ENCODE measurements at places on chromosomes 7 and 10.

- DNase-seq: no peak
These were observed 90.6 kb upstream of the SEMA3E start for GRCh38 chr7:83739527-83739926.

GRCh38 chr7:47260270-47260669 lies 321.6 kb downstream of the TNS3 start:
- DNase-seq: no peak

DNA sequence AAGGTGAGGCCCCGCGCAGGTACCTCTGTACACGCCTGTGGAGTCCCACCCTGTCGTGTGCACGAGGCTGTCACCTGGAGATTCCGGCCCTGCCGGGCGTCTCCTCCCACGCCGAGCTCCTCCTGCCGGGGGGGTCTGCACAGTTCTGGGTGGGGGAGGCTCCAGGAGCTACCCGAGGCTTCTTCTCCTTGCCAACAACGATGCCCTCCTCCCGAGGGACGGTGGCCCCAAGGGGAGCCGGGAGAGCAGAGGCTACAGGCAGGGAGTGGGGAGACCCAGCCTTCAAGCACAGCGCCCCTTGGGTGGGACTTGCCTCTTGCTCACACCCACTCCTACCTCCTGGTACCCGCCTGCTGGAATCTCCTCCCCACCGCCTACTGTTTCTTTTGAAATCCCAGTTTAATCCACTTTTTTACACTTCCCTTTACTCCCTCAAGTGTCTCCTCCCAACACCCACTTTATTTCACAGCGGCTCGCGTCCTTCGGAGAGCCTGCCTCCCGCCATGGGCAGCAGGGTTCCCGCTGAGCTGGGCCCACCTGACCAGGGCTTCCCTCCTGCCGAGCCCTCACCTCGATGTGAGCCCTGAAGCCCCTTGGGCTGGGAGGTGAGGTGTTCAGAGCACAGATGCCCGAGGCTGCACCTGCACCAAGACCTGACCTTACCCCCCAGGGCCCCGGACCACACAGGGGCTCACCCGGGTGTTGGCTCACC lies 338.1 kb downstream of the DNAJB6 start:
- no peak for DNase-seq

DNA sequence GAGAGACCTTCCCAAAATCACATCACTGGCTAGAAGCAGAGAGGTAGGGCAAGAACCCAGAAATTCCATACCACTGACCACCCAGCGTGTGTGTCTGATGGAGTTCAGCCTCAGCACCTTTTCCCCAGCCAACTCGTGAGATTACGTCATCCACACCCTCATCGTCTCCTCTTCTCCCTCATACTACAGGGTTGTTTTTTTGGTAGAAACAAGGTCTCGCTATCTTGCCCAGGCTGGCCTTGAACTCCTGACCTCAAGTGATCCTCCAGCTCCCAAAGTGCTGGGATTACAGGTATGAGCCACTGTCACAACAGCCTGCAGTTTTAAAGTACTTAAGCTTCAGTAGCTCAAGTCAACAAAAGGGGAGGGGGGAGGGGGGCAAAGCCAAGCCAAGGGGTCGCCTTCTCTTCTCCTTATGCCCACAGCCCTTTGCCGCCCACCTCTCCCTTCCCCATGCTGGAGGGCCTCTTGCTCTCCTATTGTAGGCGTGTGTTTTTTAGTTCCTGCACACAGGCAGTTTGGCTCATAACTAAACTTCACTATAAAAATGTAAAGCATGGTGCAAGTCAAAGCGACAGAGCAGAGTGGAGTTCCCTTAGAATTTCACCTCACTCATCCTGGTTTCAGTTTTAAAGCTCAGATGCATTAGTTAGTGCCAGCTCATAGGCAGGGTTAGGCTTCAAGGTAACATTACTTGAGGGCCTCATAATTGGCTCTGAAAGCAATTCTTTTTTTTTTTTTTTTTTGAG lies 5.2 kb upstream of the PRDX3 start:
- DNase-seq: no peak

- no peak for DNase-seq
These were observed 1.6 kb upstream of the COL13A1 start for GRCh38 chr10:69800109-69800508.

DNA sequence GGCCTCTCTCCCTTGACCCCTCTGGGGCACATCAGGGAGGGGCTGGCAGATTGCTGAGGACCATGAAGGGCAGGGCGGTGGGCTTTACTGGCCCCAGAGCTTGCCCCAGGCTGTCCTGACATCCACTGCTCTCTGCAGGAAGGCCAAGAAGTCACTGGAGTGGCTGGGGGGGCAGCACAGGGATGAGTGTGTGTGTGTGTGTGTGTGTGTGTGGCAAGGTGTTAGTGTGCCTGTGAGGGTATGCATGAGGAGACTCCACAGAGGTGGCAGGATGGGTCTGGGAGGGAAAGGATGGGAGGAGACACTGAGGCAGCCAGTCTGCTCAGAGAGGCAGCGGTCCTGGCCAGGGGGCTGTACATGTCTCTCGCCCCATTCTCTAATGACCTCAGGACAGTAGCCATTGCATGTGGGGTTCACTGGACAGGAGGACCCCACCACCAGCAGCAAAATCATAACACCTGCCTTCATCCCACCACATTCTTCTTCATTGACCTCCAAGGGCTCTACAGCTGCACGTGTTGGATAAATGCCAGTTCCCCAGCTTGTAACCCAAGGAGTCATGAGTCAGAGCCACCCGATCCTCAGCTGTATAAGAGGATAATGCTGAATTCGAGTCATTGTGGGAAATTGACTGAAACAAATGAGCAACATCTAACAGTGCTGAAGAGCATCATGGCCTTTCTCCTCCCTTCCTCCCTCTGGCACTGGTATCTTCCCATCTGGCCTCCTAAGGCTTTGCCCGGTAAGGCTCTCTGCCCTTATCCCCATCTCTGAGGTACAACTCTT lies 720.5 kb downstream of the GRID1 start:
- peak; percentile 34 for DNase-seq

GRCh38 chr10:103439776-103440175 lies 12.4 kb downstream of the CALHM2 start:
- DNase-seq: no peak

- no peak for DNase-seq
These were observed 54.3 kb downstream of the BMPER start for GRCh38 chr7:33959676-33960075.

GRCh38 chr7:127770885-127771284 lies 118.9 kb downstream of the SND1 start:
- no peak for DNase-seq

GRCh38 chr10:52318136-52318701 lies 4.1 kb downstream of the DKK1 start:
- DNase-seq: no peak

- no peak for DNase-seq
These were observed 107.4 kb upstream of the KLF14 start for GRCh38 chr7:130841416-130841815.

- no peak for DNase-seq
These were observed 37.4 kb upstream of the GARS1 start for GRCh38 chr7:30557245-30557644.

GRCh38 chr10:128470321-128470965 lies 344.2 kb upstream of the MKI67 start:
- peak; percentile 54 for DNase-seq

GRCh38 chr10:26857991-26858706 lies 2.6 kb downstream of the ABI1 start:
- DNase-seq: no peak

GRCh38 chr10:80938903-80939302 lies 401.2 kb downstream of the SH2D4B start:
- DNase-seq: no peak

GRCh38 chr7:124443762-124444161 lies 321.8 kb downstream of the GPR37 start:
- no peak for DNase-seq

GRCh38 chr7:40597517-40597916 lies 462.7 kb downstream of the SUGCT start:
- no peak for DNase-seq
